Ovary (tissue), 10 donors: ENCODE measurements at places on chromosomes 4 and X. TPM values are rescaled to one million over a fixed set of nuclear protein-coding genes. Genes with fewer than 3 reads are reported as not detected.

TLR10 gene
- 0.08 TPM for total RNA-seq

- H3K27ac ChIP-seq = no peak overlapping the region
- H3K36me3 ChIP-seq = no peaks in the 10 kb centered on the region
- DNase-seq = no peak
- H3K27me3 ChIP-seq = no peaks in the 10 kb centered on the region
Measured at GRCh38 chrX:13165266-13166189, 121.1 kb upstream of the FAM9C start.

GRCh38 chr4:99207911-99208718 lies 10.9 kb downstream of the ADH6 start:
- H3K4me3 ChIP-seq = no peak overlapping the region
- no peaks in the 10 kb centered on the region for H3K27me3 ChIP-seq
- no peak for DNase-seq
- peak overlapping the region; percentile 26 for H3K27ac ChIP-seq

- H3K4me1 ChIP-seq = peaks cover 4% of the 10 kb centered on the region
- no peak overlapping the region for H3K4me3 ChIP-seq
- no peaks in the 10 kb centered on the region for H3K27me3 ChIP-seq
- DNase-seq = no peak
Measured at GRCh38 chrX:103531002-103531401, 11.7 kb upstream of the RAB40A start.

GRCh38 chr4:10099499-10100325 lies 16.9 kb downstream of the WDR1 start:
- H3K4me3 ChIP-seq = no peak overlapping the region
- H3K4me1 ChIP-seq = peaks cover 14% of the 10 kb centered on the region
- H3K27me3 ChIP-seq = no peaks in the 10 kb centered on the region
- no peak for DNase-seq
- H3K36me3 ChIP-seq = no peaks in the 10 kb centered on the region

- no peak for DNase-seq
- no peak overlapping the region for H3K4me3 ChIP-seq
- H3K36me3 ChIP-seq = no peaks in the 10 kb centered on the region
- no peaks in the 10 kb centered on the region for H3K27me3 ChIP-seq
Measured at GRCh38 chr4:165627548-165627947, 245.5 kb upstream of the TLL1 start.

NPFFR2 gene
- not detected for total RNA-seq

RBMX gene
- 272 TPM for total RNA-seq

DNA sequence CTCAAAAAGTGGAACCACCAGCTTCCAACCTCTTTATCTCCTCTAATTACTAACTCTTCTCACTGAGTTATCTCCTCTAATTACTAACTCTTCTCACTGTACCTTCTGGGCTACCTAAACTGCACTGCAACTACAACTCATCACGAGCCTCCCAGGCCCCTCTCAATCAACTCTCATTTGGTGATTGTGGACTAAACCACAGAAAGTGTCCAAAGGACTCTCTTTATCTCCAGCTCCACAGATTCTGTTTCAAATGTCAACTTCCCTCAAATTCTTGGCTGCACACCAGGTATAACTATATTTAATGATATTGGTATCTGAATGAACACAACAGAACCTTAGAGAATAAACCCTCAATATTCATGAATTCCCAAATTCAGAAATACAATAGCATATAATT lies 182.9 kb downstream of the MAML3 start:
- no peak for DNase-seq
- peaks cover 18% of the 10 kb centered on the region for H3K4me1 ChIP-seq
- H3K27ac ChIP-seq = peak overlapping the region; percentile 14
- H3K36me3 ChIP-seq = no peaks in the 10 kb centered on the region
- no peak overlapping the region for H3K4me3 ChIP-seq
- H3K27me3 ChIP-seq = no peaks in the 10 kb centered on the region

GRCh38 chrX:63514569-63515080 lies 163.5 kb upstream of the SPIN4 start:
- no peak overlapping the region for H3K27ac ChIP-seq
- H3K36me3 ChIP-seq = no peaks in the 10 kb centered on the region
- no peaks in the 10 kb centered on the region for H3K27me3 ChIP-seq
- no peaks in the 10 kb centered on the region for H3K4me1 ChIP-seq
- H3K4me3 ChIP-seq = no peak overlapping the region

CT45A3 gene
- total RNA-seq = 0.20 TPM

DNA sequence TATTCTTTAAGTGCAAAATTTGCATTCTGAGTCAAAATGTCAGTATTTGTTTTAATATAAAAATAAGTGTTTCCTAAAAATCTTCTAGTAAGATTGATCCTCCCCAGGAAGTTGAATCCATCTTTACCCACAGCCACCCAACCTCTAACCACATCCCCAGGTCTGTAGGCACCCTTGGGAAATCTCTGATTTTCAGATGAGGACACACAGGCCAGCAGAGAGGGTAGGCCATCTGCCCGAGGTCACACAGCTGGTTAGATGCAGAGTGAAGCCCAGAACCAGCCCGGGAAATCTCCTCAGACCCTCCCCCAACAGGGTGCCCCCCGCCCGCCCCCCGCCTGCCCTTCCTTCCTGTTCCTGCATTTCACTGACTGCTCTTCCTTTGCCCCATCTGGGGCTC lies 277.5 kb downstream of the FBXW7 start:
- no peaks in the 10 kb centered on the region for H3K36me3 ChIP-seq
- H3K27me3 ChIP-seq = no peaks in the 10 kb centered on the region
- no peak overlapping the region for H3K4me3 ChIP-seq
- no peaks in the 10 kb centered on the region for H3K4me1 ChIP-seq

PDCL2 gene
- not detected for total RNA-seq

GRCh38 chr4:76702440-76703122 lies 195.4 kb downstream of the SOWAHB start:
- H3K27me3 ChIP-seq = no peaks in the 10 kb centered on the region
- no peak overlapping the region for H3K4me3 ChIP-seq
- no peaks in the 10 kb centered on the region for H3K36me3 ChIP-seq
- H3K4me1 ChIP-seq = peaks cover 8% of the 10 kb centered on the region

USP17L26 gene
- total RNA-seq = not detected

- H3K4me3 ChIP-seq = no peak overlapping the region
- H3K27ac ChIP-seq = no peak overlapping the region
- no peaks in the 10 kb centered on the region for H3K36me3 ChIP-seq
- no peaks in the 10 kb centered on the region for H3K27me3 ChIP-seq
Measured at GRCh38 chr4:41631523-41631922, 93.6 kb downstream of the LIMCH1 start.

ELF4 gene
- 20.3 TPM for total RNA-seq

- no peaks in the 10 kb centered on the region for H3K4me1 ChIP-seq
- no peak overlapping the region for H3K27ac ChIP-seq
- H3K4me3 ChIP-seq = no peak overlapping the region
- DNase-seq = no peak
Measured at GRCh38 chr4:136136601-136137000, 1395.7 kb downstream of the PCDH18 start.

FAM193A gene
- 28.7 TPM for total RNA-seq

- no peak overlapping the region for H3K4me3 ChIP-seq
- no peaks in the 10 kb centered on the region for H3K27me3 ChIP-seq
- peak; percentile 14 for DNase-seq
Measured at GRCh38 chr4:55733932-55734331, 85.7 kb upstream of the EXOC1L start.

- H3K4me1 ChIP-seq = no peaks in the 10 kb centered on the region
- no peaks in the 10 kb centered on the region for H3K36me3 ChIP-seq
- H3K4me3 ChIP-seq = no peak overlapping the region
- no peaks in the 10 kb centered on the region for H3K27me3 ChIP-seq
- DNase-seq = no peak
Measured at GRCh38 chr4:67820903-67821302, 62.9 kb downstream of the TMPRSS11D start.

- H3K4me3 ChIP-seq = no peak overlapping the region
- peak; percentile 38 for DNase-seq
- no peaks in the 10 kb centered on the region for H3K4me1 ChIP-seq
- H3K36me3 ChIP-seq = no peaks in the 10 kb centered on the region
- no peak overlapping the region for H3K27ac ChIP-seq
- no peaks in the 10 kb centered on the region for H3K27me3 ChIP-seq
Measured at GRCh38 chr4:85147481-85148076, 181.1 kb upstream of the WDFY3 start.

GRCh38 chrX:134633832-134634231 lies 24.4 kb downstream of the PLAC1 start:
- peaks cover 2% of the 10 kb centered on the region for H3K4me1 ChIP-seq
- H3K4me3 ChIP-seq = no peak overlapping the region
- H3K27me3 ChIP-seq = no peaks in the 10 kb centered on the region
- H3K27ac ChIP-seq = no peak overlapping the region
